ENCODE measurements at places on chromosomes 1 and 21.

DNA sequence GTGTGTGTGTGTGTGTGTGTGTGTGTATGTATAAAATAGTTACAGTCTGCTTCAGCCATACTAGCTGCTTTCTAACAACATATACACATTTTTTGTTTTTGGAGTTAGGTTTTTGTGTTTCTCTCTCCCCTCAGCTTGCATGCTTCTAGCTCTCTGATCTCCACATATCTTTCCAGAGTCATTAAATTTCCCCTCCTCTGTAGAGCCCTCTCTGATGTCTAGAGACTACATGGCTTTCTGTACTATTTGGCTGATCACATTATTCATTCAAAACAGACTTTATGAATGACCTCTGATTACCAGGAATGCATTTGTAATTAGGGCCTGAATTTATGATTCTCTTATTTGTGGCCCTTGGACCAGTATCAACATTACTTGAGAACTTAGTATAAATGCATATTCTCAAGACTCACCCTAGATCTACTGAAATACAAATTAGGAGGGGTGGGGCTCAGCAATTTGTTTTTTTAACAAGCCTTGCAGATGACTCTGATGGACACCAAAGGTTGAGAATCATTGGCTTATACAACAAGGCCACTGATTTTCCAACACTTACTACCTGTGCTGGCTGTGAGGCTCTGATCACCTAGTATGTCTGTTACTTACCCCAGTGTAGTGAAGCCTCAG lies 104.5 kb downstream of the PTBP2 start:
- H3K27ac ChIP-seq = no peak overlapping the region
- no peak overlapping the region for H3K4me3 ChIP-seq
- peaks cover 17% of the 10 kb centered on the region for H3K36me3 ChIP-seq
- no peaks in the 10 kb centered on the region for H3K4me1 ChIP-seq
- DNase-seq = no peak
- no peaks in the 10 kb centered on the region for H3K27me3 ChIP-seq

GRCh38 chr21:41369920-41370839 lies 8.4 kb downstream of the MX2 start:
- no peak for DNase-seq
- H3K27me3 ChIP-seq = peaks cover 12% of the 10 kb centered on the region
- no peak overlapping the region for H3K4me3 ChIP-seq

DNA sequence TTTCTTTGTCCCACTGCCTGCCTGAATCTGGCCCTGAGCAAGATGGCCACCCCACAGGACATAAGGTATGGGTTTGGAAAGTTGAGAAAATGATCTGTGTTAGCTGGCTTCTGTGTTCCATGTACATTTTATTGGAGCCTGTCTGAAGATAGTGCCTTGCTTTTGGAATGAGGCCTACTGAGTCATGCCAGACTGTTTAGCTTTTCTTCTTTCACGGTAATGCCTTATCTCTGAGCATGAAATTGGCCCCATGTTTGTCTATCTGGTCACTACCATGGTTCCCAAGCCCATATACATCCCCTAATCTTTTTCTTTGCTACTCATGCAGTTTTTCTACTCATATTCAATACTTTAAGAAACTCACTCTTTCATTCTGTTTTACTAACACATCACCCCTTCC lies 85.1 kb upstream of the LMO4 start:
- DNase-seq = no peak
- H3K4me1 ChIP-seq = no peaks in the 10 kb centered on the region
- H3K27ac ChIP-seq = no peak overlapping the region

DNA sequence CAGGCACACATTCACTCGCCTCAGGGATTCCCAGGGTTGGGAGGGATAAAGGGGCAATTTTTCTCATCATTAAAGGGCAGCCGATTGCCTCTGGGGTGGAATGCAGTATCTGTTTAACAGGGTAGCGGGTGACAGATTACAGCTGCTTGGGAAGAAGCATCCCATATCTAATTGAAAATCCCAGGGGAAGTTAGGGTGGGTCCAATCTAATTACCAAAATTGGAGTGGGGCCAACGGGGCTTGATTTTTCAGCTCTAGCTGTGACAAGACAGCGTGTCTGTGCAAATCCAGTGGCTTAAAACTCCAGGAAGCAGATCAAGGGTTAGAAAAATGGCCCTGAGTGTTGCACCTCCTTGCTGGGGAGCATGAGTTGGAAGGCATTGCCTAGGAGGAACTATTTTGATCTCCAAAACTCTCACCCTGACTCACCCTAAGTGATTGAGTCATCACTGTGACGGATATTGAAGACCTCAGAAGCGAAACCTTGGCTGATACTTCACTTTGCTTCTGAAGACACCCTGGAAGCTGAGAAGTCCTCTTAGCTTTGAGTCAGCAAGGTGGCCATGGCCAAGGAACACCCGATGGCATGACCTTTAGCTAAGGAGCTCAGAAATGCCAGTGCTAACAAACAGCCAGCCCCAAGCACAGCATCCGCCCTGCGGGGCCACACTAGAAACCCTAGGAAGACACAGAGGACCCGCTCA lies 46.0 kb downstream of the GRHL3 start:
- H3K4me1 ChIP-seq = peaks cover 33% of the 10 kb centered on the region
- DNase-seq = peak; percentile 98
- H3K36me3 ChIP-seq = peaks cover 14% of the 10 kb centered on the region

DNA sequence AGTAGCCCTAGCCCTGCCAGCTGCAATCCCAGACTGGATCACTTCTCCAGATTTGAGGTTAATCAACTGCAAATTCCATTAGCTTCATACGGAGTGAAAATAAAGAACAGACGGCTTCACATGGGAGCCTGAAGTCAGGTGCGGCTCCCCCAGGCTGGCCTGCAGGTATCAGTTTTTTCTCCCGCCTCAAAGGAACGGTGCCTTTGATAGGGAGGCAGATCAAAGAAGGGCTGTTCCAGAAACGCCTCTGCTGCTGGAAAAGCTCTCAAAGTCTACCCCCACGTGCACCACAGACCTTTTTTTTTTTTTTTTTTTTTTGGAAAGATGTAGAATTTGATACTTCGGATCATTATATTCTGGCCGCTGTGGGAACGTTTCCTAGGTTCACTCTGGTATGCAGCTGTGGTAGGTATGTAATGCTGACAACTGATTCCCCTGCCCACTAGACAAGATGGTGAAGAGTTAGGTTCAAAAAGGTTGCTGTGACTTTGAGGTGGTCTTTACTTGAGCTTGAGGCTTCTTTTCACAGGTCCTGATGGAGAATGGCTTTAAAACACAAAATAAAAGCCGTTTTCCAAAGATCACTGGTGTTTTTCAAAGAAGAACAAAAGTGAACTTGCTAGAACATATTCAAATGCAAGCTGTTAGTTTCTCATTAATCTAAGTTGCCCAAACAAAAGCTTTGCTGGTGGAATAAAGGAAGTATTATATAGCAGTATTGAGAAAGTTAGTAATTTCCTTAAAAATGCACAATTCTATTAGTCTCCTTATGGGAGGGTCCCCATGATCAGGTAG lies 189.0 kb upstream of the NFIA start:
- H3K4me3 ChIP-seq = no peak overlapping the region
- no peak overlapping the region for H3K27ac ChIP-seq
- no peak for DNase-seq
- no peaks in the 10 kb centered on the region for H3K36me3 ChIP-seq
- peaks cover 72% of the 10 kb centered on the region for H3K27me3 ChIP-seq
